ENCODE measurements at places on chromosomes 12 and 14.

DNA sequence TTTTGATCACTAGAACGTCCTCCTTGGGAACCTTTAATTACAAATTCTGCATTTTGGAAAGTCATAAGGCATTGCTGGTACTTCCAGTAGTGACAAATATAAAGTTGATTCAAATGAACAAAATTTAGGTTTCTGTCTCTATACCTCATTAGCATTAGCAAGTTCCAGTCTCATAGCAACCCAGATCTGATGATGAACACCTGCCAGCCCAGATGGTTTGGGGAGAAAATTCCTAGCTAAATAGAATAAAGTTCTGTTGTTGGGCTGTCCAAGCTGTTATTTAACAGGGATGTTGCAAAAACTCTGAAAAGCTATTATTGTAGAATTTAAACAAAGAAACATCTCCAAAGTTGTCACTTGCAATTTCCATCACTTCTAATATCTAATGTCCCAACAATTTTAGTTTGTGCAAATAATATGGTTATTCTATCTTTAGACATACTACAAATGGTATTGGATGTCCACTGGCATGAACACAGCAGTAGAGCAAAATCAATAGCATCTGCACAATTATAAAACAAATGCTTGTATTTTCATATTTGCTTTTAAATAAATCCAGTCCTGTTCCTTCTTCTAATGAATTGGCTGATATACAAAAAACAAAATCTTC lies 299.4 kb downstream of the SLC16A7 start:
- DNase-seq: no peak

DNA sequence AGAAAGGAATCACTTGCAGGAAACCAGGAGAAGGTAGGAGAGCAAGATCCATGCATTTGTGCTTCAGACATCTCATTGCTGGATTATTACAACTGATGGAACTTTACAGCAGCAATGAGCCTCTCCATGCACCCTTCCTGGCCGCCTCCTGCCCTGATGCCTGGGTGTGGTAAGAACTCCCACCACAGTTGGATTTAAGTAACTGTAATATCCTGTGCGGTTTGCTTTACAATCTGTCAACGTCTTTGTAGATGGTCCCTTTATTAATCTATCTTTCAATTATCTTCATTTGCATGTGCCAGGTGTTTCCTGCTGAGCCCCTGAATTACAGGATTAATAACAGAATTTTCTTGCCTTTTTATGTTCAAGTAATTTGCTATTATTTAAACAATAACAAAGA lies 1300.5 kb upstream of the TMEM132C start:
- no peak for DNase-seq

GRCh38 chr12:6915789-6916285 lies 1.5 kb downstream of the ENO2 start:
- no peak for DNase-seq

- DNase-seq: no peak
Observed at GRCh38 chr12:104320627-104321024, 17.1 kb downstream of the EID3 start.

DNA sequence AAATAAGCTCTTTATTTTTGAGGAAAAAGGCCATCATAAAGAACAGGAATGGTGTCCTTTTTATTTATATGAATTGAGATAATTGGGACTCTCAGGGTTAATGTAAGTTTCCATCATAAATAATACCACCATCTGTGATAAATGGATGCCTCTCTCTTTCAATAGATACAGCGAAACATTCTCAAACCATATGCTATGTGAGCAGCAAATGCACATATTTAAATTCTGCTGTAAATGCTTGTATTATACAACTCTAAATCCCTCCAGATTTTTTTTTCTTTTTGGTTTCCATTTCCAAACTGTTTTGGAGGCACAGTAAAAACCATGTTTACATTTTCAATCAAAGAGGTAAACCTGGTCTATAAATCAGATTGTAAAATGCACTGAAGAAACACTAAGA lies 132.3 kb downstream of the TMEM132C start:
- no peak for DNase-seq

DNA sequence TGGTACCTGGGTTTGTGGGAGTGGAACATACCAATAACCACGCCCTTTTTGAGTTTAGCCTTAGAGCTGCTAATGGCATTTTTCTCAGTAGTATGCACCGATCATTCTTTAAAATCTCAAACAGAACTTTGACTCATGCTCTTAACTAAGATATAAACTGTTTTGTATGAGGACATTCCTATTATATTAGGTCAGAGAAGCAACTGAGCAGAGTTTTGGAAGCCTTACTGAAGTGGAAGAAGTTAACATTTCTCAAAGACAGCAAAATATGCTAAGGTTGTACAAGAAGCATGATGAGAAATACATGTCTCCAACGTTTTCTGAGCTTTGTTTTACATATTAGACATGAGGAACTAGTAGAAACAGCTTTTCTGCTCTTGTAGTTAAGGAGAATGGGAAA lies 819.2 kb downstream of the FSCB start:
- DNase-seq: no peak

- DNase-seq: no peak
Observed at GRCh38 chr12:66612090-66612775, 66.6 kb downstream of the GRIP1 start.

DNA sequence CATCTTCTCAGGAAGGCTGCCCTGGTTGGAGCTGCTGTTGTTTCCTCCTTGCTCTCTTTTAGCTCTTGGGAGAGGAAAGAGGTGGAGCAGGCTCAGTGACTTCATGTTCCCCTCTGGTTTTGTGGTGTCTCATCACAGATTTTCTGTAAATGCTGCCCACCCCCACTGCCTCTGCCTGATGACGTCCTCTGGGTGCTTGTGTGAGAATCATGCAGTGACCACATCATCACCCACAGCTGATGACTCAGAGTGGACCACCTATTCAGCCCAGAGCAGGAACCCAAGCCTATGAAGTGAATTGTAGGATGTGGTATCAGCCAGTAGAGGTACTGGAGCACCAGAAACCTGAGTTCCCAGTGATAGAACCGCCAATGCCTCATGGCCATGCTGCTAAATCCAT lies at the start of gene GZMB:
GZMB (minus strand) TSS at position 33 of the 400 bp plus-strand sequence; CDS start at position 3, 30 bp downstream.
- peak; percentile 87 for DNase-seq

DNA sequence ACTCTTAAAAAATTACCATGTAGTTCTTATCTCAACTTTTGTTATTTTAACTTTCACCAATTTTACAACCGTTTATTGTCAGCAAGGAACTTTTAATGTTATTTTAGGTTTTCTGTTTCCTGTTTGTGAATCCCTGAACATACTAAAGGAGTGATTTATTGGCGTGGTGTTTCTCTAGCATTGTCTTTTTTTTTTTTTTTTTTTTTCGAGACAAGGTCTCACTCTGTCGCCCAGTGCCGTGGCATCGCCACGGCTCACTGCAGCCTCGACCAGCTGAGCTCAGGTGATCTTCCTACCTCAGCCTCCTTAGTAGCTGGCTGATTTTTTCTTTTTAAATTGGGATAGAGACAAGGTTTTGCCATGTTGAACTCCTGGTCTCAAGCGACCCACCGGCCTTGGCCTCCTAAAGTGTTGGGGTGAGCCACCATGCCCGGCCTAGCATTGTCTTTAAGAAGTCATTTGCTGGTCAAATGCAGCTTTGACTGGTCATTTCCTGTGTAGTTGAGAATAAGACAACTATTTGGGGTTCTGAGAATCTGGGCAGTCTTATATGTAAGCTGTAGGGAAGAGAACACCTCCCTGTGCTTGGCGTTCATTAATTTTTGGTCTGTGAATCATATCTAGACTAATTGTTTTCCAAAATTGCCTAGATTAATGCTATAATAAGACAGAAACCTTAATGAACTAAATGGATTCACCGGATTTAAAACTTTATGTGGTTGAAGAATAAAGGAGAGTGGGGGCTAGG lies 2.1 kb downstream of the WASHC4 start:
- no peak for DNase-seq

DNA sequence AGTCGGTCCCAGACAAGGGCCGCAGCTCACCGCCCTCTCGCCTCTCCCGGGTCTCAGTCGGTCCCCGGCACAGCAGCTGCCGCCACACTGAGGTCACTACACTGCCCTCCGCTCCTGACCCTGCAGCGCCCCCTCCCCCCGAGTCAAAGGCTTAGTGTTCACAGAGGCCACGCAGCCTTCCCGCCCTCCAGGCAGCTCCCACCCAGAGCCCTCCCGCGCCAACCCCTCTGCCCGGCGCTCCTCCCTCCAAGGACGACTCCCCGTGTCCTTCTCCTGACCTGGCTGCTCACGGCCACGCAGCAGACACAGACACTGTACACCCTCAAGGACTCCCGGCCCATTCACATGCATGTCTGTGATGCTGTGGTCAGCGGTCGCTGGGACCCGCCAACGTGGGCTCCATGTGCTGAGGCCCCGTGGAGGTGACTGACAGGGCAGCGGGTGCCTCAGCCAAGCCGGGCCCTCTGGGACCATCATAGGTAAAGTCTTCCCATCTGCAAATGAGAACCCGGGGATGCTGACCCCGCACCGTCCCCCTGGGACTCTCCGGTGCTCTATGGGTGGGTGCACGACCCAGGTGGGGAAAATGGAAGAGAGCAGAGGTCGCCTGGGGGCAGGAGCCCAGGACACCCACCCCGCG lies 16.3 kb upstream of the GALNT9 start:
- DNase-seq: no peak

GRCh38 chr12:116820064-116820656 lies 61.1 kb downstream of the HRK start:
- DNase-seq: no peak

DNA sequence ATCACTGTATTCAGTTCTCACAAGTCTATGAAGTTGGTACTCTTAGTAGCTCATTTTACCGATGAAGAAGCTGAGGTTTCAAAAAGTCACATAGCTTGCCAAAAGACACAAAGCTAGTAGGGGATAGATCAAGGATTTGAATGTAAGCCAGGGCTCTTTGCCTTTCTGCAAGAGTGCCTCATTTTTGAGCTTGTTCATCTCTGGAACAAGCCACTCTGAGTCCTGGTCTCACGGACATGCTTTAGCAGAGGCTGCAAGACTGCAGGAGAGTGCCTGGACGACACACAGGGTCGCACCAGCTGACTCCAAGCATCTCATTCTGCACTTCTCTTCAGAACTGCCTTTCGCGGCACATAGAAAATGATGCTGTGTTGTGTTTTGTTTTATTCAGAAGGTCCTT lies 3.7 kb downstream of the NUAK1 start:
- DNase-seq: no peak

DNA sequence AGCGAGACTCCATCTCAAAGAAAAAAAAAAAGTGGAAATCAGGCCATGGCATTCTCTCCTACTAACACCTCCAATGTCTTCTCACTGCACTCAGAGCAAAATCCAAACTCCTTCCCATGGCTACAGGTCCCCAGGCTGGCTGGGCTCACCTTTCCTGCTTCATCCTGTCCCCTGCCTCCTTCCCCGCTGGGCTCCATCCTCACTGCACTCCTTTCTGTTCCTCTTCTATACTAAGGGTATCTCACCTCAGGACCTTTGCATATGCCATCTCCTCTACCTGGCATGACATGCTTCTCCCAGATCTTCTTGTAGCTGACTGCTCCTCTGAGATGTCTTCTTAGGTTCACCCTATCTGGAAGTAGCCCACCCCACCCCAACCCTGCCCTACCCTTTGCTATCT lies 111.1 kb downstream of the DPF3 start:
- DNase-seq: no peak

- peak; percentile 34 for DNase-seq
Observed at GRCh38 chr14:22837114-22837749, 847 bp downstream of the MMP14 start.

Measured in activated CD4-positive, alpha-beta T cell treated with anti-CD3 and anti-CD28 coated beads for 48 hours (primary cell).